NCI-H345 (cell line): ENCODE measurements at places on chromosomes 5 and 9.

DNA sequence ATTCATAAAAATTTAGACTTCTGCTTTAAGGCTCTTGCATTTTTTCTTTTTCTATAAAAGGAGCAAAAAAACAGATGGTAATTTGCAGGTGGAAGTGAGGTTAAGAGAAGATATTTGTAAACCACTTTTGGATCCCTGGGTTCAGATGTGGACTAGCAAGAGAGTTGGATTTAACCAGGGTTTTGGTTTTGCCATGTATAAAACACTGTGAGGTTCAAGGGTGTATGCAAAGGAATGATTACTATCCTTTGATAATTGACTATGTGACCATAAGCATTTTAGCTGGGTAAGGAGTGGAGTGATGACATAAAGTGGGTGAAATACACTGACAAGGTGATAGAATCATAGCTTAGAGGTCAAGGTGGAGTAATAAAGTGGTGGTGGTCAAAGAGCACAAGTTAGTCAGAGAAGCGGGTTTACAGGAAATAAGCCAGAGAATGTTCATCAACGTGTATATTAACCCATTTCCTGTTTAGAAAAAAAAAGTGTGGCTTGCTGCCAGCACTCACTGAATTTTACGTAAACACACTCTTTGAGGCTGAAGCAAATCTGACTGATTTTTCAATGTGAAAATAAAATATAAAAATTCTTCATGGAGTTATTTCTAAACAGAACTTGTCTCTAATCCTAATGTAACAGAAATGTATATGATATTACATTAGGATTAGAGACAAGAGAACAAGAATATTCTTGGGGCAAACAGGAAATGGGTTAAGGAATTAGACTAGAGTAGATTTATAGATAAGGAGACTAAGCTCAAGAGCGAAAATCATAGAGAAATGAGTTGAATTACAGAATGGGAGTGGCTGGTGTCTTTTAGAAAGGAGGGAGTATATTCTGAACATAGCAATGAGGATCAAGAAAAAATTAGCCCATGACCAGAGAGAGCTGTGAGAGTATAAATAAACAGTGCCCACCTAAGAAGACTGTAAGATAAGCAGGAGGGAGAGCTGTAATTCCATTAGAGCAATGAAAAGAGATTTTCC lies 74.5 kb downstream of the CDKN2A start:
- no peak for DNase-seq

DNA sequence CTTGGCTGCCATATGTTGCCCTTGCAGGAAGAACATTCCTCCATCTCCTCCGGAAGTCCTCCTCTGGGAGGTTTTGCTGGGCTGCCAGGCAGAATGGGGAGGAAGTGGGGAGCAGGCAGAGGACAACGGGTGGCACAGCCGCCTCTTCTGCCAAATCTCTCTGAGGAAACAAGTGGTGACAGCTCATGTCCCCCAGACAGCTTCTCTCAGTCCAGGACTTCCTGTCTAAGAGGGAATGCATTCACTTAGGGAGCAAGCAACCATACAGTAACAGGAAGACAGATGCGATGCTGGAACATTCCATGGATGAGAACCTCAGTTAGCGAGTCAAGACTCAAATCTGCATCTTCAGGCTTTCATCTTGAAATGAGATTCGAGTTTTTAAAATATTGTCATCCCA lies 701.0 kb downstream of the SEMA5A start:
- DNase-seq, result no peak

DNA sequence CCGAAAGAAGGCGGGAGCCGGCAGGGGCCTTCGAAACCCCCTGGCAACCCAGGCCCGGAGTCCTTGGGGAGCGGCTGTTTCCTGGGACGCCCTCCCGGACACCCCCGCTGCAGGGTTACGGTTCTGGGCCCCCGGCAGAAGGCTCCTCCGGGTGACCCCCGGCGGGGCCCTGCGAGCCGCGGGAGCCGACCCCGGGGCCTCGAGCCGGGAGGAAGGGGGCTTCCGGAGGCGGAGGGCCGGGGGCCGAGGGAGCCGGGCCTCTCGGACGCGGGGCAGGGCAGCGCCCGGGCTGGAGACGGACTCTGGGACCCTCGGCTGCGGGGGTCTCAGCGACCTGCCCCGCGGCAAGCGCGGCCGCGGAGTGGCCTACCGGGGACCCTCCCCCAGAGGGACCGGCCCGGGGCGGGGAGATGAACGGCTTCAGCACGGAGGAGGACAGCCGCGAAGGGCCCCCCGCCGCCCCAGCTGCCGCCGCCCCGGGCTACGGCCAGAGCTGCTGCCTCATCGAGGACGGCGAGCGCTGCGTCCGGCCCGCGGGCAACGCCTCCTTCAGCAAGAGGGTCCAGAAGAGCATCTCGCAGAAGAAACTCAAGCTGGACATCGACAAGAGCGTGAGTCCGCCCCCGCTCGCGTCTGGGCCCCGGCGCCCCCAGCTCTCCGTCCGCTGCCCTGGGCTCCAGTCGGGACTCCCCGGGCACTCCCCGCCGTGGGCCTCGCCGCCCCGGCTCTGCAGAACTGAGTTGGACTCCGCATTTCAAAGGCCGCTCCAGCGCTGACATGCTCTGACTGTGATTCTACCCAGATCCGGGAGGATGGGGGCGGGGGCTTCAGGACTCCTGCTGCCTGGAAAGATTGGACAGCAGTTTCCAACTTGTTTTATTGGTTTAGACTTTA lies 645 bp downstream of the SAP30L start:
- peak; percentile 39 for DNase-seq

- no peak for DNase-seq
Measured at GRCh38 chr5:140260089-140260656, 42.7 kb downstream of the PFDN1 start.

DNA sequence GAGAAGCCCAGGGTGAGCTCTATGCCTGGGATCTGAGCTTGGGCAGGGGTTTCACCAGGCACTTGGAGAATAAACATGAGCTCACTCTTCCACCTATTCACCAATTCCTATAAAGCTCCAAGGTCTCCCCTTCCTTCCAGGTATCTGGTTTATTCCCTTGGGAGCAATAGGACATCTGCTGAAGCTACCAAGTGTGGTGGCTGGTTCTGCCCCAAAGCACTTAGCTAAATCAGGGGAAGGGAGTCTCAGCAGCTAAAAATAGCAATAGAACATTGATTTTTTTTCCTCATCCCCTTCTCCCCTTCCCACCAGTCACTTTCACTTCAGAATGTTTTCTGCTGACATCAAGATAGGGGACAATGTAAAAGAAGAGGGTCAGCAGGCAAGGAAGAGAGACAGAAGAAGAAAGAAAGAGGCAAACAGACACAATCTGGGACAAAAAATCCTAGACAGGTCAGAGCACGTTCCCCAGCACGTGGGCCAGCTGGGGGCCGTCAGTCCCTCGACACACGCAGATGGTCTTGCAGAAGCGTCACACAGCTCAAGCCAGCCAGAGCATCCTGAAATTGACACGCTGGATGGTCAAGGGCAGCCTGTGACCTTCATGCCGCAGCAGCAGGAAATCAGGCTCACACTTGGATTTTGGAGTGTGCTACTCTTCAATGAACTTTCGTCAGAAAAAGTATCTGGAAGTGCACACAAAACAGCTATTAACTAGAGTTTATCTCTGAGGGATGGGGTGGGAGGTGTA lies 176.0 kb downstream of the ZNF608 start:
- peak; percentile 2 for DNase-seq

- DNase-seq, result no peak
Measured at GRCh38 chr5:60387051-60387440, 312.9 kb downstream of the DEPDC1B start.

GRCh38 chr5:112289465-112289864 lies 129.6 kb downstream of the EPB41L4A start:
- no peak for DNase-seq

DNA sequence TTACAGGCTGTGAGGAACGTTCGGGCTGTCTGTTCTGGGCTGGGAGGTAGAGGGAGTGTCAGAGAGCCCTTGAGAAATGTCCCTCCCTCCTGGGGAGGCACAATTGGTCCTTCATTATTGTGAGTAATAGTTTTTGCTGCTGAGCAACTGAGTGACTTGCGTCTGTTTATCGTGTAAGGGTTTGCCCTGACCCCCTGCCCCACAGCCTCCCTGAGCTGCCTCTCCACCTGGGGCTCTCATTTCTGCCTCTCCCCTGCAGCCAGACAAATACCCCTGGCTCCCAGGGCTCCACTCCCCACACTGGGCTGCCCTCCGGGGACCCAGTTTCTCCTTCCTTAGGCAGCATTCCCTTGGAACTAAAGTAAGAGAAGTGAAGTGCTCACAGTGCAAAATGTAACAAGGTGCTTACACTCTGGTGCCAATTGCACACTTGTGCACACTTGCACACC lies 174.9 kb upstream of the MVB12B start:
- peak; percentile 67 for DNase-seq

DNA sequence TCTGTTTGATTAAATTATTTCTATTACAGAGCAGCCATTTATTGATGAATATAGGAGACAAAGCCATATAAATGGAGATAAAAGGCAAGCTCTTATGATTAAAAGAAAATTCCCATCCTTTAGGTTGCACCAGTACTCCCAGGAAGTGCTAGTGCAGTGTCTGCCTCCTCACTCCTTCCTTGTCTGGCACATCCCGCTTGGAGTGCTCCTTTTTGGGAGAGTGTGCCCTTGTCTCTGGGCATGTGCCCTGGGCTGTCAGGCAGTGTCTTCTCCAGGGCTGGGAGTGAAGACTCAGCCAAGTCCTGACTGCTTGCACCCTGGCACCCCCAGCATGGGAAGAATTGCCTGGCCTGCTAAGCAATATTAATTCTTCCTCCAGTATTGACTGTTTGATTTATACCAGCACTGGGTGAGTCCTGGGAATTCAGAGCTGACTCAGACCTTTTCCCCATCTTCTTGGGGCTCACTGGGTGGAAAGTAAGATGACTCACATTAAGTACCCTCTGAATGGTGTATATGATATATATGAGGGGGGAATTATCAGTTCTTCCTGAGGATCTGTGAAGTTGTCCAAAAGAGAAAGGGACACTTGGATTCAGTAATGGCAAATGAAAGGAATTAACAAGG lies 62.1 kb downstream of the ZSWIM6 start:
- no peak for DNase-seq
